ENCODE measurements at places on chromosomes 2 and 18.

DNA sequence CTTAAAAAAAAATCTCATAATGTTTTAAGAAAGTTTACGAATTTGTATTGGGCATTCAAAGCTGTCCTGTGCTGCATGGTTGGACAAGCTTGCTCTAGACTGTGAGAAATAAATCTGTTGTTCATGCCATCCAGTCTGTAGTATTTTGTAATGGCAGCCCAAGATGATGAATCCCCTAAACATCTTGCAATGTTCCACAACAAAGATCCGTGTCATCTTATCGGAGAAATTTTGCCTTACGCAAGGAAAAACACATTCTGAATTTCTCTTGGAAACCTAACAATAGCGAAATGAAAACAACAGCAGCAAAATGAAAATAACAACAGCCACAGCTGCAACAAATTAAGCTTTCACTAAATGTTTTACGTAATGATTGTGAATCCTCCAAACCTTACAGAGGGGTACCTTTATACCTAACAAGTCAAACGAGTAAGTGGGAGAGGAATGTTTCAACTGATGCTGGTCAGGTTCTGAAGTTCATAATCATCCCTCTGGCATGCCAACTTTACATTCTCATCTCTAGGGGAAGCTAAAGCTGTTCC is 76.1 kb upstream of the RNU4ATAC start:
- no peak for DNase-seq

GRCh38 chr2:216416571-216417307 is 4.5 kb downstream of the SMARCAL1 start:
- no peak for DNase-seq

- no peak for DNase-seq
Observed at GRCh38 chr2:33607905-33608304, 8.8 kb upstream of the FAM98A start.

GRCh38 chr2:55073000-55073983 is 23.0 kb upstream of the RTN4 start:
- no peak for DNase-seq

- no peak for DNase-seq
Observed at GRCh38 chr2:37323781-37324535, 675 bp downstream of the PRKD3 start.

DNA sequence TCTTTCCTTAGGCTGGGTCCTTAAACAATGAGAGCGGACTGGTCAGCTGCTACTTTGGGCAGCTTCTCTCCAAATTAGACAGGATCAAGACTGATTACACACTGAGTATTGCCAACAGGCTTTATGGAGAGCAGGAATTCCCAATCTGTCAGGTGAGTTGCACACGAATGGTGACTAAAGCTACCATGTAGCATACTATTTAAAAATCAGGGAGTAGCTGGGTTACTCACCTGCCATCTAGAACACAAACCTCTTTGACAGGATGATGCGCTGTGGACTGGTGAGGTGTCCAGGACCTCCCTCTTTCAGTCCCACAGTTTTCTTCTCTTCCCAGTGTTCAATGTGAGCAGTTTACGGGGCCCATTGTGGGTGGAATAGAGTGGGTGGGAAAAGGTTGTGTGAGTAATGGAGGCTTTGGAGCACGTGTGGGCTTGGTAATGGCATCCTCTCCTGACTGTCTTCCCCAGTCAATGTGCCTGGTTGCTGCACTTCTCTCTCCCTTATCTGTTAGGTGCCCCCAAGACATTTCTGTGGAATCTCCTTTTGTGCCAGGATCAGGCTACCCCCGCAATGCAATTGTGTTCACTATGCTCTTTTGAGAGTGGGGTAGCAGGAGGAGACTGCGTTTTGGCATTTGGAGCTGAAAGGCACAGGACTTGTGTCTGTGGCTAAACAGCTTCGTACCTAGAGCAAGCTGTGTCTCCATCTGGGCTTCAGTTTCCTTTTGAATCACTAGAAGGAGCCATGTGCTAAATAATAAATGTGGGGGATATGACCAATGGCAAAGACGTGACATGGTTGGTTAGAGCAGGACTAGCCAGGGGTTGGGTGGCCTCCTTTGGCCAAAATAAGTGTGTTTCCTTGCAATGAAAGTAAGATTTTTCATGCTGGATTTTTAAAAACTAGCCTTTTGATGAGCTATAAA is 17.7 kb downstream of the SERPINB12 start:
- no peak for DNase-seq
